ENCODE measurements at places on chromosomes 5 and 9. TPM values are rescaled to one million over a fixed set of nuclear protein-coding genes. Genes with fewer than 3 reads are reported as not detected.

Gene NUTM2G
- total RNA-seq = not detected

DNA sequence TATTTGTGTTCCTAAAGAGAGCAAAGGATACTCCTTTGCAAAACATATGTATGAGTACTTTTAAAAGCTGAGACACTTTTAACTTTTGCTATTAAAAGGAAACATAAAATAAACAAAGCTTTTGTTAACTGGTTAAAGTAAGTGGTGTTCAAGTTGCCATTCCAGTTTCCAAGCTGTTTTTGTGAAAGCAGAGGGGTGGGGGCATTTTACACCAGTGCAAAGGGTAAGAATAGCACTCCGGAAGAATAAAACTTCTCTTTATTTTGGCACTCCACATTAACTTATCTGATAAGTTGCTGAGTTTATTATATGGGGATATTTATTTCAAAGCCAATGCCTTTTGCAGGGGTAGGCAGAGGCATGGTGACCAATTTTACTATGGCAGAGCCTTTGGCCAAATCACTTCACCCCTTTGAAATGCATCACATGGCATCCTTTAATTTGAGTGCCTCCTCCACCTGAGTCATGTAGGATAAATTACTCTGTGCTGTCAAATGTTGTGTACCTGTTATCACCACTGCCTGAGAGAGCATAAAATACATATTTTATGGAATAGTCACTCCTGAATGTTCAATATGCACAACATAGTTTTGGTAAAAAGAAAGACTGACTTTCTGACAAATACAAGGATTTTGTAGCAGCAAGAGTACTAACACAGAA, 62.9 kb downstream of the MLLT3 start:
- no peak for DNase-seq

DNA sequence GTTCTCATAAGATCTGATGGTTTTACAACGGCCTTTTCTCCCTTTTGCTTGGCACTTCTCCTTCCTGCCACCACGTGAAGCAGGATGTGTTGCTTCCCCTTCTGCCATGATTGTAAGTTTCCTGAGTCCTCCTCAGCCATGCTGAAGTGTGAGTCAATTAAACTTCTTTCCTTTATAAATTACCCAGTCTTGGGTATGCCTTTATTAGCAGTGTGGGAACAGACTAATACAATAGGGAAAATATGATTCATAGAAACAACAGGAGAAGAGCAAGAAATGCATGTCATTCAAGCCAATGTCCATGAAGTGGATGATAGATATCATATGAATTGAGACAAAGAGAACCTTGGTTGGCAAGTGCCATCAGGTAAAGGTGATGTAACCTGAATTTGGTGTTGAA, 128.3 kb upstream of the HAPLN1 start:
- no peak for DNase-seq

DNA sequence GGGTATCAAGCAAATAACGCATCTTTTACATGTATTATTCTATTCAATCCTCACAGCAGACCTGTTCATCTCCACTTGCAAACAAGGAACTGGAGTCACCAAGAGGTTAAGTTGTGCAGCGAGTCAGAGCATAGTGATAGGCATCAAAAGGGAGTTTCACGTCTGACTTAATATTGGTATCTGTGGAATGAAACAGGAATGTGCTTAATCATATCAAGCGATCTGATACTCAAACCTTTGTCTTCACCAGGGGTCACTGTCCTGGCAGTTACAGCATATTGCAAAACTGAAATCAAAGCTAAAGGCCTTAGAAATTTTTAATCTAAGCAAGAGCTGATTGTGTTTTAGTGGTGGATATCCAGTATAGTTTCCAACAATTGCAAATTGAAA, 271.6 kb downstream of the PLK2 start:
- no peak for DNase-seq

Data from lower leg skin (tissue), 4 donors.